ENCODE measurements at places on chromosomes 5 and 9. TPM values are rescaled to one million over a fixed set of nuclear protein-coding genes. Genes with fewer than 3 reads are reported as not detected.

DNA sequence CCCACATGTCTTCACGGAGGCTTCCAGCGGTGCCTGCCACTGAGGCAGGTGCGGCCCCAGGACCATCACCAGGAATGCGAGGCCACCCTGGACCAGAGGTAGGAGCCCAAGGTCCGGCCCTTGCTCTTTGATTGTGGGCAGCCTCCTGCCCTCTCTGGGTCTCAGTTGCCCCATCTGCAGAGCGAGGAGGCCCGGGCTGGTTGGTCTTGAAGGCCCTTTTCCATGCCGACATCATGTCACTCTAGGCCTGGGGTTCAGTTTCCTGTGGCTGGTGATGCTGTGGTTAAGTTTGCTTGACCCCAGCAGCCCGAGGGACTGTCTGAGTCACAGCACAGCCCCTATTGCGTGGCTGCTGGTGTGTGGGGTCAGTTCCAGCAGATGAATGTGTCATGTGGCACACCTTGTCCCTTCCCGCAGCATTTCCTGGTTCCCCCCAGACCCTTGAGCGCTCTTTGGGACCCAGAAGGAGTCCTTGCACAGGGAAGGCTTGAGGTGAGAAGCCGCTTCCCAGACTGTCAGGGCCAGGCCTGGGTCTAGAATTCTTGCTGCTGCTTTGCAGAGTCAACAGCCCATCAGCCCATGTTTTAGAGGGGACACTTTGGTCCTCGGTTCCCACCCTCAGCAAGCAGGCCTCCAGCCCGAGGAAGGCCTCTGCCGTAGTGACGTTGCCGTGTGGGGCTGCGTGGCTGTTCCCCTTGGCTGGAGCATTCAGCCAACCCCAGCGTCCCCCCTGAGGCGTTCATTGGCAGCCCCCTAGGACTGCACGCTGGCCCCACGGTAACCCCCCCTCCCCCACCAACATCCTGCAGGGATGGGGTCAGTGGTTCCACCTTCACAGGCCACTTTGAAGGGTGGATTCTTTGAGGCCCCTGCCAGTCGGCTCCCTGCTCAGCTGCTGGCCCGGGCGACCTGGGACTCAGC lies 31.0 kb upstream of the HMCN2 start:
- DNase-seq = no peak
- peaks cover 2% of the 10 kb centered on the region for H3K4me1 ChIP-seq
- no peak overlapping the region for H3K27ac ChIP-seq
- peaks cover 5% of the 10 kb centered on the region for H3K36me3 ChIP-seq

Gene CDKN2B
- 1.8 TPM for total RNA-seq

Gene ZNF483
- 4.5 TPM for total RNA-seq

Gene CPLANE1
- total RNA-seq = 10.4 TPM

GRCh38 chr9:5512658-5513452 lies 2.5 kb downstream of the PDCD1LG2 start:
- H3K4me3 ChIP-seq = no peak overlapping the region
- H3K4me1 ChIP-seq = no peaks in the 10 kb centered on the region
- no peak overlapping the region for H3K27ac ChIP-seq
- no peaks in the 10 kb centered on the region for H3K27me3 ChIP-seq

DNA sequence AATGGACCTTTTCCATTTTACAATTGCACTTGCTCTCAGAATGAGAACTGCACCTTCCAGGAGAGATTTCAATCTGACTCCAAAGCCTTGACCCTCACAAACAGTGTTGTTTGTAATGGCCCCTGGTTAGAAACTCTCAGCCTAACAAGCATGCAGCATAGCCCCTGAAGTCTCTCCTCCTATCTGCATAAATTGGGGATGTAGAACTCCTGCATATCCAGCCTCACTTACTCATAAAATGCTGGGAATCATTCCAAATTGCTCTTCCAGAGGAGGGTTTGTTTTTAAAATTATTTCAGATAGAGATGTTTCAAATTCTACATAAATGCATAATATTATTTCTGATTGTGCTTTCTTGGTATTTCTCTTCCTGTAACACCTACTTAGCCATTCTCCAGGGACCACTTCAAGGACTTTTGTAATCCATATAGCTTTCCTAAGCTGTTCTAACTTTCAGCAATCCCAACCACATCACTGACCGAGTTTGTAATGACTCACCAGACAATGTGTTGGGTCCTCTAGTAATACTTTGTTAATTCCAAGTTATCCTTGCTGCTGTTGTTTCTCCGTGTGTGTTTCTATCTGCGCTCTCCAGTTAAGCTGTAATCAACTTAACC lies 143.8 kb upstream of the CCDC152 start:
- no peak overlapping the region for H3K4me3 ChIP-seq
- H3K27me3 ChIP-seq = no peaks in the 10 kb centered on the region
- H3K4me1 ChIP-seq = no peaks in the 10 kb centered on the region
- no peaks in the 10 kb centered on the region for H3K36me3 ChIP-seq
- H3K27ac ChIP-seq = no peak overlapping the region
- DNase-seq = no peak

Gene RANBP17
- total RNA-seq = 16.8 TPM

Gene ROPN1L
- 1.3 TPM for total RNA-seq

GRCh38 chr9:129323999-129324553 lies 146.0 kb upstream of the IER5L start:
- H3K4me3 ChIP-seq = no peak overlapping the region
- H3K4me1 ChIP-seq = peaks cover 60% of the 10 kb centered on the region
- no peaks in the 10 kb centered on the region for H3K27me3 ChIP-seq
- peak overlapping the region; percentile 97 for H3K27ac ChIP-seq

DNA sequence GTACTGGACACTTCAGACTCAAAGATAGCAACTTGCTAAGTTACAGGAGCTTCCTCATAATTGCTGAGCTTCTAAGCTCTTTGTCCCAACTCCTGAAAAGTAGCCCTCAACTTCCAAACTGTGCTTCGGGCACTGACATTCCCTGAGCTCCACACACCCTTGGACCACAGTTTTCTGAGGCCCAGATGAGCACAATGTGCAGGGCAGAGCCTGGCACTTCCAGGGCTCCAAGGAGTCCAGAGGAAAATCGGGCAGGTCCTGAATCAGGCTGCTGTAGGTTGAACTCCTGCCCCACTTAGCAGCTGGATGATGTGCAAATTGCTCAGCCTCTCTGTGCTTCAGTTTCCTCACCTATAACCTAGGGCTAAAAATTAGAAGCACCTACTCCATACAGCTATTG lies 54.6 kb upstream of the KCNIP1 start:
- H3K4me1 ChIP-seq = no peaks in the 10 kb centered on the region
- no peak overlapping the region for H3K4me3 ChIP-seq
- no peaks in the 10 kb centered on the region for H3K36me3 ChIP-seq
- no peak for DNase-seq

DNA sequence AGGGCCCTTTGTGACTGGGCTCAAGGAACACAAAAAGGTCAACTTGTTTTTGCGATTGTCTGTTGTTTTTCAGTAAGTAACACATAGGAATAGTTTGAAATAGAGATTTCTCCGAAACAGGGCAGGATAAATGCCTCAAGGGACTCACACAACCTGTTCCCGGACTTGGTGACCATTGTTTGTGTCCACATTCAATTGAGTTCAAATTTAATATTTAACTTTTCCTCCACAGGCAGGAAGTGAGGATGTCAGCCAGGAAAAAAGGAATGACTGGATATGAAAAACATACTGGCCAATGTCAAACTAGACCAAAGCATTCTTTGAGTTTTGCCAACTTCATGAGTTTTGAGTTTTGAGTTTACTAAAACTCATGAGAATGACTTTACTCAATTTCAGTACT lies 72.7 kb downstream of the SPATA31C2 start:
- no peaks in the 10 kb centered on the region for H3K36me3 ChIP-seq
- H3K27me3 ChIP-seq = no peaks in the 10 kb centered on the region
- H3K27ac ChIP-seq = no peak overlapping the region
- DNase-seq = no peak

DNA sequence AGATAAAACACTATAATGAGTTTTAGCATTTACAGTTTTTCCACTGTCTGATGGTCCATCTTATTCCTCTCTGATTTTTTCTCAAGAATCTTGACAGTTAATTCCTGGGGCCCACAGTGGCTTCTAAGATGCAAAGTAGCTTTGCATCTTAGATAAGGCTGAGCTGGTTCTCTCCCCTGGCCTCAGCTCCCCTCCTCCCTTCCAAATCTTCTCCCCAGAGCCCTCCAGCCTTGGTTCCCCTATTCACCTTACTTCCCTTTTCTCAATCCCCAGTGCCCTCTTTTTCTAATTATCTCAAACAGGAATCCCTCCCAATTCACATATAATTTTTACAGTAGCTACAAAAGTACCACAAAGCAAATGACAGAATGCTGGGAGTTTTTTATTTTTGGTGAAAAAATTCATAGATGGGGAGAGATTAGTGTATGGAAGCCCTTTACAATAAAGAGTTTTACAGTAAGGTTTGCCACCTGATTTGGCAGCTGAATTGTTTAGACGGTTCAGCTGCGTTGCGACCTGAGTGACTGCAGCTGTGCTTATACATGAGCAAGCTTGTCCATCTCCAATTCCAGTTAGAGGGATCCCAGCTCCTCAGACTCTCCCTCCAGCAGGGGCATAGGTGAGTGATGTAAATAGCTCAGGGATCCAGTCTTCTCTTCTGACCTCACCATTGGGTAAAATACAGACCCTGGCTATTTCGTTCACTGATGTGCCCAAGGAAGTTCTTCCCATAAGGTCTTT lies 51.4 kb upstream of the CKMT2 start:
- no peak for DNase-seq
- H3K4me3 ChIP-seq = no peak overlapping the region
- H3K27me3 ChIP-seq = no peaks in the 10 kb centered on the region
- no peaks in the 10 kb centered on the region for H3K36me3 ChIP-seq
- H3K4me1 ChIP-seq = no peaks in the 10 kb centered on the region

Gene GABRP
- total RNA-seq = 0.39 TPM

DNA sequence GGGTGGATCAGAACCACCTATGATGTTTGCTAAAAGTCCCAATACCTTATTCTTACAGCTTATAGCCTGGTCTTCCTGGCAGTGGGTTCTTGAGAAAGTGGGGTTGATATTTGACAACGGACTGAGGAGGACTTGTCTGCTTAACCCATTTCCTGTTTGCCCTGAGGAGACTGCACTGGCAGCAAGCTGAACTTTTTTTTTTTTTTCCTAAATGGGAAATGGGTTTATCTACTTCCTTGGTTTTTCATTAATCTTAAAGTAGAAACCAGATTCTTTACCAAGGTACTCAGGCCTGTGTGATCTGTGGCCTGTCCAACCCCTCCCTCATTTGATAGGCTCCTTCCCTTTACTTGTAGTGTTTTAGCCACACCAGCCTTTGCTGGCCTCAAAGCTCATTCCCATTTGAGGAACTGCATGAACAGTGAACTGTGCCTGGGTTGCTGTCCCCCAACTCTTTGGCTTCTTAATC lies 47.1 kb downstream of the C9orf57 start:
- no peaks in the 10 kb centered on the region for H3K36me3 ChIP-seq
- no peak overlapping the region for H3K4me3 ChIP-seq
- H3K27ac ChIP-seq = no peak overlapping the region
- no peaks in the 10 kb centered on the region for H3K27me3 ChIP-seq
- H3K4me1 ChIP-seq = no peaks in the 10 kb centered on the region
- no peak for DNase-seq

DNA sequence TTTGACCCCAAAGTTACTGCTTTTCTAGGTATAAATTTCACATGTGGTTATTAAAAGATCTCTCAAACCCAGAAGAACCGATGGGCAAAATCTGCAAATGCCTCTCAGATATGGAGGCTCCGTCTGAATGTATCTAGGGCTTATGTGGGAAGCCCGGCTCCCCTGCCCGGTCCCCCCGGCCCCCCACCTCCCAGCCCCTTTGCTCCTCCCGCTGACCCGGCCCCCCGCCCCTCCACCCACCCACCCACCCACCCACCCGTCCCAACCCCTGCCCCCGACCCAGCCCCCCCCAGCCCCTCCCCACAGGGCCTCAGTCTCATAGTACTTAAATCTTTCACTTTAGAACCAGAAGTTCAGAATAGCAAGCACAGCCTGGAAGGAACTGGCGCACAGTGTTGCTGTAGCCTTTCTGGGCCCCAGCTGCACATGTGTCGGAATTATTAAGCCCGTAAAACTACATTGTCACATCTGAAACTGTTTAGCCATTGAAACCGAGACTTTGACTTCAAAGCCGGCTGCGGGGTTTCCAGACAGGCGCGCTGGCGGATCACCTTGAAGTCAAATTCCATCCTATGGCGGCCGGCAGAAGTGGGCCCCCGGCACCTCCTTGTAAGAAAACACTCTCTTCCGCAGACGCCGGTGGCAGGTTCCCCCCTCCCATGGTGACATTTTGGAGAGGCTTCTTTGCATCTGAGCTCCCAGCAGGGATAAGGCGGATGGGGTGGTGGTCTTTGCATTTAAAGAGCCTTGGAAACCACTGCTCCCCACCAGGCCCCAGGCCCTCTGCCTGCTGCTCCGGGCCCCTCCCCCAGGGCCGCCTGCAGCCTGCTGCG lies 12.8 kb downstream of the NKD2 start:
- no peaks in the 10 kb centered on the region for H3K36me3 ChIP-seq
- H3K27me3 ChIP-seq = no peaks in the 10 kb centered on the region
- H3K4me1 ChIP-seq = peaks cover 6% of the 10 kb centered on the region
- H3K27ac ChIP-seq = no peak overlapping the region
- no peak overlapping the region for H3K4me3 ChIP-seq

GRCh38 chr9:129476821-129477611 lies 143.9 kb downstream of the C9orf50 start:
- H3K4me1 ChIP-seq = peaks cover 32% of the 10 kb centered on the region
- no peak overlapping the region for H3K4me3 ChIP-seq
- no peak for DNase-seq
- no peak overlapping the region for H3K27ac ChIP-seq
- H3K36me3 ChIP-seq = no peaks in the 10 kb centered on the region

GRCh38 chr5:63962279-63962678 lies at the start of gene HTR1A:
Gene HTR1A, minus strand, starts transcription at chr5:63962445. Its CDS starts 726 bp downstream, at chr5:63961719.
- H3K27ac ChIP-seq = no peak within 1 kb of the TSS
- peaks cover 57% of the 10 kb centered on the region for H3K27me3 ChIP-seq
- H3K36me3 ChIP-seq = no peaks in the 10 kb centered on the region
- no peak for DNase-seq
- no peaks in the 10 kb centered on the region for H3K4me1 ChIP-seq

GRCh38 chr5:147645197-147645596 lies 135.3 kb upstream of the DPYSL3 start:
- no peaks in the 10 kb centered on the region for H3K27me3 ChIP-seq
- H3K36me3 ChIP-seq = peaks cover 10% of the 10 kb centered on the region
- H3K4me1 ChIP-seq = no peaks in the 10 kb centered on the region

DNA sequence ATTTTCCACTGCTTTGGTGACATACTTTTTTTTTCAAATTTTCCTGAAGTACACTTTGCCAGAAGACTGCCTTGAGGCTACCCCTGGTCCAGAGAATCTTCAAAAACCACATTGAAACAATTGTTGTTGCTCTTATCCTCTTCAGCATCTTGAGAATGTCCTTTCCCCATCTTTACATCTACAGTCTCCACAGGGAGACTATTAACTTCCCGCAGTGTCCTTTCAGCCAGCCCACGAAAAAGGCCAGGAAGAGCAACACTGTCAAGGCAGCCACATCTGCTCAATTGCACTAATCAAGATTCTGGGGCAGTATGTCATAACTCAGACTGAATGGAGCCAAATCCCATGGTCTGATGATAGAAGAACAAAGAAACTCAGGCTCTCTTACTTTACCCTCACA lies 148.3 kb downstream of the ENC1 start:
- H3K4me1 ChIP-seq = no peaks in the 10 kb centered on the region
- H3K4me3 ChIP-seq = no peak overlapping the region
- no peak for DNase-seq

GRCh38 chr9:134678666-134679443 lies 37.3 kb downstream of the COL5A1 start:
- no peaks in the 10 kb centered on the region for H3K36me3 ChIP-seq
- H3K4me1 ChIP-seq = peaks cover 32% of the 10 kb centered on the region
- no peak overlapping the region for H3K27ac ChIP-seq
- DNase-seq = no peak
- no peaks in the 10 kb centered on the region for H3K27me3 ChIP-seq
- H3K4me3 ChIP-seq = no peak overlapping the region

Gene PPIC
- 118 TPM for total RNA-seq

- no peaks in the 10 kb centered on the region for H3K36me3 ChIP-seq
- DNase-seq = no peak
- peaks cover 3% of the 10 kb centered on the region for H3K4me1 ChIP-seq
- no peak overlapping the region for H3K4me3 ChIP-seq
Measured at GRCh38 chr5:136732751-136733150, 367.4 kb upstream of the TRPC7 start.
